RWPE2 (cell line): ENCODE measurements at places on chromosomes 2 and 18.

GRCh38 chr2:25831746-25832449, 46.4 kb downstream of the ASXL2 start:
- no peak for DNase-seq

- no peak for DNase-seq
Observed at GRCh38 chr2:134132490-134132857, 121.4 kb upstream of the MGAT5 start.

GRCh38 chr2:240998995-240999791, 775 bp downstream of the SNED1 start:
- DNase-seq: peak; percentile 58

DNA sequence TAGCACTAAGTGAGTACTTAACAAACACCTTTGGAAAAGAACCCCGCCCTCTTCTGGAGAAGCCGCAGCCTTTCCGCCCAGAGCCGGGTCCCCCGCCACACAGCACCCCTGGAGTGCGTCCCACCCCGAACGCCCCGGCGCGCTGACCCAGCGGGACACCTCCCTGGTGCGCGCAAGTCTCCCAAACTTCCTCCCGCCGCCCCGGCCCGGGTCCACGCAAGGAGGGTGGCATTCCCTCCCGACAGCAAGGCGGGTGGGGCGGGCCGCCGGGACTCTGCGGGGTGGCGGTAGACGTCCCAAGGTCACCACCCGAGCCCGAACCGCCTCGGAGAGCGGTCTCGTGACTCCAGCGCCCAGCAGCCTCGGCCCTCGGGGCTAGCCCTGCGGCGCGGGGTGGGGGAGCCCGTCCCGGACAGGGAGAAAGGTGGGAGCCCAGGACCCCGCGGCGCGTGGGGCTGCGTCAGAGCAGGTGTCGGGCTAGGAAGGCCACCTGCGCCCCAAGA, 598 bp downstream of the CCDC93 start:
- peak; percentile 67 for DNase-seq

- no peak for DNase-seq
Observed at GRCh38 chr2:206084870-206085741, 868 bp downstream of the INO80D start.

DNA sequence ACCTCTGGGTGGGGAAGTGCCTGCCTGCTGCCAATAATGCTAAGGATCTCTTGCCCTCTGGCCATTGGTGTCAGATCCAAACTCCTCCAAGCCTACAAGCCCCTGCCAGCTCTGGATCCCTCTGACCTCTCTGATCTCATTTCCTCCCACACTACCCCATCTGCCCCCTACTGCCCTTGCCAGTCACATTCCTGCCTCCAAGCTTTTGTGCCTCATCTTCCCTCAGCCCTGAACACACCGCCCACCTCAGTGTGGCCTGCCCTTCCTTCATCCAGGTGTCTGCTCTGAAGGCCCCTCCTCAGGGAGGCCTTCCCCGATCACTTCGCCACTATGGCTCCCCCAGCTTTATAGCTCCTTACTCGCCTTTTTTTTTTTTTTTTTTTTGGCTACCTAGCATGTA, 161.0 kb upstream of the GLI2 start:
- no peak for DNase-seq

- DNase-seq: no peak
Observed at GRCh38 chr2:46802665-46803546, 112.7 kb downstream of the MCFD2 start.

- DNase-seq: no peak
Observed at GRCh38 chr2:13669607-13670006, 952.9 kb downstream of the TRIB2 start.

GRCh38 chr2:225354281-225354774, 45.2 kb upstream of the NYAP2 start:
- no peak for DNase-seq

DNA sequence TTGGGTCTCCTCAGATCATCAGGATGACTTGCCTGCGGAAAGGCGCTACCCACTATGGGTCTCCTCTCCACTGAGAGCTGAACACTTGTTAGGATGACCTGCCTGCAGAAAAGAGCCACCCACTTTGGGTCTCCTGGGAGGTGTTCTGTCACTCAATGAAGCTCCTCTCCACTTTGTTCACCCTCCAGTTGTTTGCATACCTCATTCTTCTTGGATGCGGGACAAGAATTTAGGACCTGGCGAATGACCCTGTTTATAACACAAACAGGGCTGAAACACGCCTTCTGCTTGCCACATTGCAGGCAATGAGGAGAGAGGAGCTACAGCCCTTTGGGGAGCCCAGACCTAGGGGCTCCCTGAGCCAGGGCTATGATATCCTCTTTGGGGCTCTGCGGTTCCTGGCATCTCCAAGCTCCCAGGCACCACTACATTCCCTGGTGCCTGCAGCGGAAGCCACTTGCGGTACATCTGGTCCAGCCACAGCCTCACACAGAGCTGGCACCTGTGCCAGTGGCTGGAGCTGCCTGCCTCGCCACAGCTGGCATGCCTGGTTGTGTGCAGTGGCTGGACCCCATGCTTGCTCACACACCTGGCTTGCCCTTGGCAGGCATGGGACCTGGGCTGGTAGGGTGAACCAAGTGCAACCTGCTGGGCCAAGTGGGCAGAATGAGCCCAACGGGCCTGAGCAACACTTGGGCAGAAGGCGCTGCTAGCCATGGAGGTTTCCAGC, 20.6 kb downstream of the ANKRD29 start:
- no peak for DNase-seq

GRCh38 chr18:45976974-45977373, 9.8 kb upstream of the EPG5 start:
- no peak for DNase-seq

DNA sequence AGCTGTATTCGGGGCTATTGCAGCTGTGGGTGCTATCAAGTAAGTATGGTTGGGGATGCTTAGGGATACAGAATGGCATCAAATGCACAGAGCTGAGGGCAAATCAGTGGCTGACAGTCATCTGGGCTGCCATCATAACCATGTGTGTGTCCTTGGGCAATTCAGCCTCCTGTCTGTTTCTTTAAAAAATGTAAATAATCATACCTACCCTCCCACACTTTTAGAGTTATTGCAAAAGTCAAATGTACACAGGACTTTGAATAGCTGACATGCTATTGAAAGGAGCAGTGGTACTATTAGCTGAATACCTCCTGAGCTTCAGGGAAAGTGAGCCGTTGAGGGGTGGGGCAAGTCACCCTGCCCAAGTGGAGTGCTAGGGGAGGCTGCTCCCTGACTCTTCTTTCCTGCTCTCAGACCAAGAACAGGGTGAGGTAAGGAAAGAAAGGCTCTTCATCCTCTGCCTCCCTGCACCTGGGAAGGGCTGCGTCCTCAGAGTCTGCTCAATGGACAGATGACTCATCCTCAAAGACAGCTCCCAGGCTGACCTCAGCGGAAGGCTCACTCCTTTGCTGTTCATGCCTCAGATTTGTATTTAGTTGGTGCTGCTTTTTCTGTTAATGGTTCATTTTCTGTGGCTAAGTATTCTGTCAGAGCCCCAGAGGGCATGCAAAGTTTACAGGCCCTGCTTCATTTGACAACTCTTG, 54.9 kb upstream of the BZW1 start:
- peak; percentile 89 for DNase-seq
